Astrocyte of the hippocampus (primary cell): ENCODE measurements at places on chromosomes 1 and 21.
A peak's percentile ranks its signal among the peaks of the same experiment; 100 is the strongest.

DNA sequence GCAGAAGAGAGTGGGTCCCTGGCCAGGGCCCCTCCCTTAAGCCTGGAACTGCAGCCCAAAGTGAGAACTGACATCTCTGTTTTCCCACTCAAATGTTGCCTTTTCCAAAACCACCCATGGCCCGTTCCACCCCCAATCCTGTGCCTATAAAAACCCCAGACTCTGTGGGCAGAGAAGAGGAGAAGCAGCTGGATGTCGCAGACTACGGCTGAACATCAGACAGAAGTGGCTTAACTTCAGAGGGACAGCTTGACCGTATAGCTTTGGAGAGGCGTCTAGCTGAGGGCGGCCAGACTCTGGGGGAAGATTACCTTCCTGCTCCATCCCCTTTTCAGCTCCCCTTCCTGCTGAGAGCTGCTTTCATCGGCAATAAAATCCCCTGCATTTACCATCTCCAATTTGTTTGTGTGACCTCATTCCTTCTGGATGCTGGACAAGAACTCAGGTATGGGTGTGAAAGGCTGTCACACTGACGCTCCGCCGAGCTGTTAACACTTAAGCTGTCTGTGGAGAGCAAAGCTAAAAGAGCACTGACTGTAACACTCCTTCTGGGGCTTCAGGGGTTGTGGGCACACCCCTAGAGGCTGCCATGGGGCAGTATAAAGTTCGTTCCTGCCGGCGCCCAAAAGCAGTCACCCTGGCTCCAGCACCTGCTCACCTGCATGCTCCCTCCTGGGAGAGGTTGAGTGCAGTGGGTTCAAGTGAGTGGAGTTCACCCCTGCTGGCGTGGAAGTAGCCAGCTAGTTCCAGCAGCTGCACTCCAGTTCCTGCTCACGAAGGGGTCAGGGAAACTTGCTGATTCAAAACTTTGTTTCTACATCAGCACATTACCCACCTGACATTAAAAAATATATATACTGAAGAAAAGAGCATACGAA, 19.6 kb upstream of the ERO1B start:
- DNase-seq, result no peak

DNA sequence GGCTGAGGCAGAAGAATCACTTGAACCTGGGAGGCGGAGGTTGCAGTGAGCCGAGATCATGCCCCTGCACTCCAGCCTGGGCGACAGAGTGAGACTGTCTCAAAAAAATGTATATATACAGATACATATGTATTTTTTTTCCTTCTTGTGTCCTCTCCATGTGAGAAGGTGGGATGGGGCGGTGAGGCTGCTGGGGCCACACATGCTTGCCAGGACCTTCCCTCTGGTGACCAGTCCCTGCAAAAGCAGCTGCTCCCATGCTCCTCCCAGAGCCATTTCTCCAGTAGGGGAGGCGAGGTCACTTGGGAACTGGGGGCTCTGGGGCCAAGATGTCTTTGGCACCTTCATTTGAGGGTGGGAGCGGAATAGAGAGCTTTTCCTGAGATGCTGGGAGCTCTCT, 74.9 kb downstream of the PIK3CD start:
- DNase-seq, result no peak

DNA sequence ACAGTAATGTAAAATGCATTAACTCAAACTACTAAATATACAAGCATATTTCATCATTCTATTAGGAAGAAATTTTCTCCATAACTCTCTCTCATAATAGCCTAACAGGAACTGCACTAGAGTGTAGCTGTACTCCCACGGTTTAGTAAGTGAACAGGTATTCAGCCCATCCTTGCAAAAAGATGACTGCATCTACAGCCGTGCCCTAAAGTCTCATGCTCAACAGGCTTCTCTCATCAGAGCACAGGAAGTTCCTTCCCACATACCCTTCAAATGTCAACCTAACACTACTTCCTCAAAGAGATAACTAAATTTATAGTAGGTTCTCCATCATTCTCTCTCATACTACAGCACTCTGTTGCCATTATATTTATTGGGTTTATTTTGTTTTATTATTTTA, 251.6 kb downstream of the AKT3 start:
- DNase-seq, result peak; percentile 35

DNA sequence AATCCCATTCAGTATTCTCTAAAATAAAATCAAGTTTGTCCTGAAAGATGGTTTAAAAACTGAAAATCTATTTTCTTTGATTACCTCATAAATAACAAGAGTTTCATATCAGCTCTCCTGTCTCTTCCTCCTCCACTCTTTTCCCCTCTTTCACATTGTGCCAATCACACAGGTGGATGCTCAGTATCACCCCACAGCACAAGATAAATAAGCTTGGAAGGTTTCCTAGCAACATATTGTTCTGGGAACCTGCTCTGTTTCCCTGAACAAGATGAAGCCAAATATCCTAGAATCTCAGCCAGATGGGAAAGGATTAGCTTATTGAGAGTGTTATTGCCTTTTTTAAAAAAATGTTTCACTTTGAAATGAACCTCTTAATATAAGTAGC, 45.7 kb upstream of the CACYBP start:
- no peak for DNase-seq

DNA sequence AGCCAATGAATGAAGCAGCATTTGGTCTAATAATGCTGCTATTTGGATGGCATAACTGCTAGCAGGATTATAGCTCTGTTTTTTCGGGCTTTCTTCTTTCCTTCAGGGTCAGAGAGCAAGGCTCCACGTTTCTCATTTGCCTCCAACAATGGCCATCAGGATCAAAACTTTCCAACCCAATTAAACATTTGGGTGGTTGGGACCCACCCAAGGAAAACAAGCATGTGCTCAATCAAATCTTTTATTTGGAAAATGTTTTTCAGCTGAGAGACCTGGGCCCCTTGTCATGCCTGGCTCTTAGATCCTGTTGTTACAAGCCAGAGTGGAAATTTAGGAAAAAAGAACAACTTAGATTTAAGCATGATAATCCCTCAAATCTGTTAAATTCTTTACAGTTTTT, 373.1 kb upstream of the USP24 start:
- DNase-seq, result peak; percentile 61

DNA sequence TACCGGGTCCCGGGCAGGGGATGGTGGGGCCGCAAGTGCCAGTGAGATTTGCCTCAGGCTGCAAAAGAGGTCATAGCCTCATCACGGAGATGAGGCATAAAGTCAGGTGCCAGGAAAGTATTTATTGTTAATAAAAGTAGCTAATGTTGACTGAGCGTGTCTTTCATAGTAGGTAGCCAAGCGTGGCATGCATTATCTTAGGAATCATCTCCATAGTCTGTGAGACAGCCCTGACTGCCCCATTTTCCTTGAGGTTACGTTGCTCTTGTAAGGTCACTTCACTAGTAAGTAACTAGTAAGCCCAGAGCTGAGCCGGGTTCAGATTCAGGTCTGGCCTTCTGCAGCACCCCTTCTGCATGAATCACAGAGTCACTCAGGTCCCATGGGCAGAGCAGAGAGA, 174.2 kb downstream of the CAMTA1 start:
- no peak for DNase-seq

DNA sequence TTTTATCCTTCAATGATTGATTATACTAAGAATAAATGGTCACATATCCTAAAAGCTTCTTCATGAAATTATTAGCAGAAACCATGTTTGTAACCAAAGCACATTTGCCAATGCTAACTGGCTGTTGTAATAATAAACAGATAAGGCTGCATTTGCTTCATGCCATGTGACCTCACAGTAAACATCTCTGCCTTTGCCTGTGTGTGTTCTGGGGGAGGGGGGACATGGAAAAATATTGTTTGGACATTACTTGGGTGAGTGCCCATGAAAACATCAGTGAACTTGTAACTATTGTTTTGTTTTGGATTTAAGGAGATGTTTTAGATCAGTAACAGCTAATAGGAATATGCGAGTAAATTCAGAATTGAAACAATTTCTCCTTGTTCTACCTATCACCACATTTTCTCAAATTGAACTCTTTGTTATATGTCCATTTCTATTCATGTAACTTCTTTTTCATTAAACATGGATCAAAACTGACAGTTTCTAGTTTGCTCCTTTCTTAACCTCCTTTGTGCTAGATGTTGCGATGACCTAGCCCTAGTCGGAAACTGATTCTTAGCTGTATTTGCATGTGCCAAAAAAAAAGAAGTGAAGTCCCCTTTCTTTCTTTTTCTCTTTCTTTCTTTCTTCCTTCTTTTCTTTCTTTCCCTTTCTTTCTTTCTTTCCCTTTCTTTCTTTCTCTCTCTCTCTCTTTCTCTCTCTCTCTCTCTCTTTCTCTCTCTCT, 45.1 kb downstream of the MAP3K7CL start:
- DNase-seq, result peak; percentile 22

DNA sequence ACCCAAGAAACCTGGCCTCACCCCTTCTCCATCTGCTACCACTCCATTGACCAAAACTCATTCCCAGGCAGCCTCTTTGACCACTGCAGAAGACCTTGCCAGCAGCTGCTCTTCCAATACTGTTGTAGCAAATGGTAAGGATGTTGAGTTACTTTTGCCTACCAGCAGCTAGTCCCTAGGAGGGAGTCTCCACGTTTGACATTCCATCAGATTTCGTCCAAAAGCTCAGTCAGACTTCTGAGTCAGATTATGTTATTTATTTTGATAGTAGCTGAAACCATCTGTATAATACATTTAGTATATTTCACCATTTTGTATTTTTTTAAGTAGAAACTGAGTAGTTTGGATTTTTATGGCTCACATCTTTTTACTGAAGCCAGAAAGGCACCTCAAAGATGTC, 51.5 kb upstream of the WNT2B start:
- DNase-seq, result no peak
